ENCODE measurements at places on chromosomes 7 and 10.

- DNase-seq = no peak
Observed at GRCh38 chr10:106655636-106656035, 508.9 kb downstream of the SORCS1 start.

GRCh38 chr10:1177936-1178335 is 121.8 kb downstream of the WDR37 start:
- DNase-seq = no peak

- DNase-seq = no peak
Observed at GRCh38 chr10:85927952-85928665, 438.5 kb downstream of the GRID1 start.

DNA sequence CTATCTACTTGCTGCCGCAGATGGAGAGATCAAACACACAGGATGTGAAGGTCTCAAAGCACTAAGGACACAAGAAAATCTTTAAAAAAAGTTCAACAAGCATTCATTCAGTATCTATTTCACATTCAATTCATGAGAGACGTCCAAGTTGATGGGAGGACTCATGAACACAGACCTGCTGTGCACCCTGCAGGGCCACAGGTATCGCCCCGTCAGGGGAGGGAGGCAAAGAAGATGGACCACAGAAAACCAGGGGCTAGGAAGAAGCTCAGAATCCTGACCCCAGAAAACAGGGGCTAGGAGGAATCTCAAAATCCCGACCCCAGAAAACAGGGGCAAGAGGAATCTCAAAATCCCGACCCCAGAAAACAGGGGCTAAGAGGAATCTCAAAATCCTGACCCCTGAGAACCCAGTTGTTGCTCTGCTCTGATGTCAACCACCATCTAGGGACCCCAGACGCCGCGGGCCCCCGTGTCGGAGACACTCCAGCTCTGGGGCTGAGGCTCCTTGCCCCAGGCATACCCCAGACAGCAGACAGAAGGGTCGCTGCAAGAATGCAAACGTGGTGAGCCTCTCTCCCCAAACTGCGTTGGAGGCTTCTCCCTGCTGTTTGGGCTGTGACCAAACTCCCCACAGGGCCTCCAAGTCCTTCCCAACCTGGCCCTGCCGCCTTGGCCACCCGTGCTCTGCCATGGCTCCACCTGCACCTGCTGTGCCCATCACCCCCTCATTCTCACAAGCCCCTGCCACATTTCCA is 197.6 kb downstream of the DIP2C start:
- no peak for DNase-seq

- DNase-seq = no peak
Observed at GRCh38 chr10:24128066-24128730, 80.7 kb upstream of the KIAA1217 start.

GRCh38 chr10:60870416-60870728 is 73.6 kb downstream of the RHOBTB1 start:
- no peak for DNase-seq

DNA sequence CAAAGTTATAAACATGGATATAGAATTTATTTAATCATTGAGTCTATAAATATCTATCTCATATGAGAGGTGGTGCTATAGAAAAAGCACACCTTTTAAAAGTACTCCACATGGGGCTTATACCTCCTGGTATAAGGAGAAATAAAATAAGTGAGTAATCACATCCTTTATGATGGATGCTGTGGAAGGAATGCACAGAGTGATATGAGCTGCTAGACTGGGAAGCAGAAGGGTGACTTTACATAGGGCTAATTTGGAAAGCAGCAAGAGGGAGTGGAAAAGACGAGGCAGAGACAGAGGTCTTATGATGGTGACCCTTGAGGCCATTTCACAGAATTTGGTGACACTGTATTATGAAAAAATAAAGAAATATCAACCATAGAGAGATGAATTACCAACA is 59.4 kb upstream of the AHR start:
- no peak for DNase-seq

DNA sequence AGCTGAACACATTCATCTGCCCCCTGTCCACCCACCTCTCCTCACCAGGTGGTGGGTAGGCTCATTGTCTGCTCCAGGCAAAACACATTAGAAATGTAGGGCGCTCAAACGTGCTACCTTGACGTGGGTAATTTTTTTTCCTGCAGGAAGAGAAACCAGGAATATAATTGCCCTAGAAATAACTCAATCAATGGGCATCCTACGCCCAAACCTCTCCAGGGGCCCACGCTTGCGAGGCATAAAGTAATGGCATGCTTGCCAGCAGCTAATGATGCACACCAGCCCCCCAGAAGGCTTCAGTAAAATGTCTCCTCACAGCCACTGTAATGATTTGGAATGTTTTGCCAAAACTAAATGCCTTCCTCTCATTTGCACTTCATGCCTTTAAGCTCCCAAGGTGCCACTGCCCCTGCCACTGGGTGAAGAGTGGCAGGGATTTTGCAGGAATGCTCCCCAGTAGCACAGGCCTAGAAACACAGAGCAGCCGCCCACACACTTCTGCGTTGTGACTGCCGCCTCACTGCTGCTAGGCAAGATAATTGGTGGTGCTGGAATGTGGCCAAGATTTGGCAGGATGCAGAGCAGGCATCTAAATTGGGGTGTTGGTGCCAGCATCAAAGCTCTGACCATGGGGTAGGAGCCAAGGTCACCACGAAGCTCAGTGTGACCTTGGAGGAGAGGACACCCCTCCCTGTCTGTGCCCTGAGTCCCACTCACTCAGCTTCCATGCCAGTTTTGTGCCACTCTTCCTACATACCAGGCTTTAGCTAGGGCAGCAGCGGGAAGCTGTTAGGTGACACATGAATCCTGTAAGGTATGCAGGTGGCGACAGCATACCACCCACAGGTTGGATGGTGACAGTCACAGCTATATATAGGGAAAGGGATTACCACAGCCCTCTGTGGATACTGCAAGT is 48.7 kb upstream of the PPP1R3C start:
- DNase-seq = no peak

- DNase-seq = no peak
Observed at GRCh38 chr7:155448632-155449007, 9.3 kb upstream of the EN2 start.

- no peak for DNase-seq
Observed at GRCh38 chr7:30738026-30738915, 13.7 kb upstream of the INMT start.

- DNase-seq = no peak
Observed at GRCh38 chr10:26372513-26373354, 65.4 kb upstream of the APBB1IP start.

DNA sequence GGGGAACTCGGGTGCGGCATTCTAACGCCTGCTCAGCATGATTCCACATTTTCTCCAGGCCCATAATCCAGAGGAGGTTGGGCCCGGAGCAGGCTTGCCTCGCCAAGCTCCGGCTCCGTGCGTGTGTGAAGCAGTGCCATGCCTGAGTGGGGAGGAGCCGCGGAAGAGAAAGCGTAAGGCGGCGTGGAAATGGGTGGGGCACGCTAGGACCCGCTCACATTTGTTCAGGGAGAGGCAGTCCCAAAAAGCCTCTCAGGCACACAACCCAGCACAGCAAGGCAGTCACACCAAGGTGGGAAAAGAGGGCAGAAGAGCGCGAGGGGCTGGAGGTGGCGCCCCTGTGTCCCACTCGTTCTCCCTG is 695 bp upstream of the VDAC2 start:
- peak; percentile 79 for DNase-seq

GRCh38 chr10:28533571-28534304 is 820 bp downstream of the WAC start:
- DNase-seq = peak; percentile 63

DNA sequence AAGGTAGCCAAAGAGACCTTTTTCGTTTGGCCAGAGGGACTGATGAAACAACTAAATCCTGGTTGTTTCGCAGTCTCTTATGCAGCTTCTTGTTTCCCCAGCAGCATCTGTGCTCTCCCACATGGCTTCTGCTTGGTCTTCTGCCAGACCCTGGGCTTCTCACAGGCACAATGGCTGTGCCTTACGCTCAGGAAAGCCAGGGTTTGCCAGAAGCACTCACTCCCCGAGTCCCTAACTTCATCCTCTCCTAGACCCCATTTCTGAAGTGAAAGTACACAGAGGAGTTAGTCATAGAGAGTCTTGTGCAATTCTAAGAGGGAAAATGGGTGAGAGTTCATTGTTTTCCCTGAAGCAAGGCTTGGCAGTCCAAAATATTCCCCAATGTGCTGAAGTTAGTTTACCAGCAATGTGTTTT is 121.7 kb downstream of the EVX1 start:
- no peak for DNase-seq

GRCh38 chr7:100547872-100548271 is 8.9 kb downstream of the AGFG2 start:
- DNase-seq = no peak

DNA sequence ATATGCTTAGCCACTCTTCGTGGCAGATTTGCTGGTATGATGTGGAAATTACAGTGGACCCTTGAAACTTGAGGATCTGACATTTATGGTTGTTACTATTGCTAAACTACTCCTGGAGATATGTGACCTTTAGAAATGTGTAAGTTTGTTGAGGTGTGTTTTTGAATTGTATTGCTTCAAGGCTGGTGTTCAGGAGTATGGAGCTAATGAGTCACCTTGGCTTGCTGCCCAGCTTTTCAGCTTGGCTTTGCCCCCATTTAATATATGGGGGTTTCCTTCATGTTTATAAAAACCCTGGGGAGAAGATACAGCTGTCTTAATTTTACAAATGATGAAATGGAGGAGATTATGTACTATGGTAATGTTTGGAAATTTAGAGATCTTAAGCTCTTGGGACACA is 11.6 kb downstream of the HBP1 start:
- peak; percentile 88 for DNase-seq

GRCh38 chr7:149126662-149127266 is 640 bp upstream of the ZNF425 start:
- peak; percentile 67 for DNase-seq

DNA sequence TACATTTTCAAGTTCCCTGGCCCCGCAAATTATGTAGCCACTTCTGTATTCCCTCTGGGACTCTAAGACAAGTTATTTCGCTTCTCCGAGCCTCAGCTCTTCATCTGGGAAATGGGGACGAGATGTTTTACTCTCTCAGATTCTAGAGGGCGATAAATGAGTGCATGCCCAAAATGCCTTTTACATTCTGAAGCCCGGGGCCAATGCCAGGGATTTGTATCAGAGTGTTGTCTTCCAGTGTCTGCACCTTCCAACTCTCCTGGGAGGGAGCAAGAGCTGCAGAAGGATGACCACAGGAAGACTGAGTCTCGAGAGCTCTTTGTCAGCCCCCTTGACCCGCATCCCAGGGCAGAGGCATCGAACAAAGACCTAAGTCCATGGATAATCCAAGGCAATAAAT is 39.9 kb downstream of the BUB3 start:
- DNase-seq = no peak

DNA sequence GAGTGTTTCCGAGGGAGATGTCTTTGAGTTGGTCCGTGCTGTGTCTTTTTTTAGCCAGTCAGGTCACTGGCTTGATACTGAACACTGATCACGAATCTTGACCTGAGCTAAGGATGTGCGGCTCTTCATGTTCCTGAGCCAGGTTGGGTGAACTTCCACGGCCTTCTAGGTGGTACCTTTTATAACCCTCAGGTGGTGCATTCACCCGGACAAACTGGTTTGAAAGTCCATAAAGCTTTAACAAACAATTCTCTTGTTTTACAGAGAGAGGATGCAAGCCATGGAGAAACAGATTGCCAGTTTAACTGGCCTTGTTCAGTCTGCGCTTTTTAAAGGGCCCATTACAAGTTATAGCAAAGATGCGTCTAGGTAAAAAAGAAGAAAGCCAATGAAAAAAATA is 229.5 kb downstream of the ARHGAP21 start:
- DNase-seq = no peak

- no peak for DNase-seq
Observed at GRCh38 chr7:118801366-118801765, 576.9 kb downstream of the ANKRD7 start.

DNA sequence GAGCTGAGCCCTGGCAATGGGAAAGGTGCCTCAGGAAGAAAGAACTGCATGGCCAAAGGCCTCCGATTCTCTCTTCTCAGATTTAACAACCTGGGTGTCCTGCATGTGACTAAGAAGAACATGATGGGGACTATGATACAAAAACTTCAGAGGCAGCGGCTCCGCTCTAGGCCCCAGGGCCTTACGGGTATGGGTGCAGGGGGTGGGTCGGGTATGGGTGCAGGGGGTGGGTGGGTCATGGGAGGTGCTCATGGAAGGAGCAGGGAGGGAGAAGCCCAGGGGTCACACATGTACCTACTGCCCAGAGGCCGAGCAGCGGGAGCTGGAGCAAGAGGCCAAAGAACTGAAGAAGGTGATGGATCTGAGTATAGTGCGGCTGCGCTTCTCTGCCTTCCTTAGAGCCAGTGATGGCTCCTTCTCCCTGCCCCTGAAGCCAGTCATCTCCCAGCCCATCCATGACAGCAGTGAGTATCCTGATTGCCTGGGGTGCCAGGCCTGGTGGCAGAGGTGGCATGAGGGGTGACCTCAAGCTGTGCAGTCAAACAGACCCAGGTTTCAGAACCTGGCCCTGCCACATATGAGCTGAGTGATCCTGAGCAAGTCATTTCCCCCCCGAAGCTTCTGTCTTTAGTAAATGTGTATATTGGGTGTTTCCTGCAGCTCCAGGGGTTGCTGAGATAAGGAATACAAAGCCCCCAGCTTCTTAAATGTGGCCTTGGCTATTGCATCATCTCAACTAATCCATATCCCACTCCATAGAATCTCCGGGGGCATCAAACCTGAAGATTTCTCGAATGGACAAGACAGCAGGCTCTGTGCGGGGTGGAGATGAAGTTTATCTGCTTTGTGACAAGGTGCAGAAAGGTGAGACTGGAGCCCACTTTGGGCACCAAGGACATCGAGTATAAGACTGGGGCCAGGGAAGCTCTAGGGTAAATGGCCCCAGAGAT is 2.0 kb downstream of the NFKB2 start:
- DNase-seq = no peak

DNA sequence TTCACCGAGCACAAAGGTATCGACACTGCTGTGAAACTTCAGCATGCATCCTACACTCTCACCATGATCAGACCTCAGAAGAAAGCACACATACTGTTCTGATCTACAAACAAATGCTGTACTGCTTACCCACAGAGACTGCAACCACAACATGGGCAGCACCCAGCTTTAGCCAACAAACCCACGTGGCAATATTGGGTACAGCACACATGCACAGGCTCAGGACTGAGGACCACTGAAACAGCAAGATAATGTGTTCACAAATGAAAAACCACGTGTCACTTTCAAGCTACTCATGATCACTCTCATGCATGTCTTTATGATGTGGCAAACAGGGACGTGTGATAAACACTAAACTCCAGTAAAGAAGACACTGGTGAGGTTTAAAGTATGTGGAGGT is 119.3 kb upstream of the PTN start:
- DNase-seq = no peak

GRCh38 chr7:50869108-50869725 is 86.5 kb upstream of the GRB10 start:
- no peak for DNase-seq

GRCh38 chr10:93580828-93581227 is 14.4 kb downstream of the FFAR4 start:
- DNase-seq = no peak

Measured in activated CD8-positive, alpha-beta memory T cell treated with anti-CD3 and anti-CD28 coated beads, Interleukin-2, amount 50 U/mL, for 4 hours (primary cell).